Esophagus squamous epithelium (tissue), 5 donors: ENCODE measurements at places on chromosomes 7 and 10.

DNA sequence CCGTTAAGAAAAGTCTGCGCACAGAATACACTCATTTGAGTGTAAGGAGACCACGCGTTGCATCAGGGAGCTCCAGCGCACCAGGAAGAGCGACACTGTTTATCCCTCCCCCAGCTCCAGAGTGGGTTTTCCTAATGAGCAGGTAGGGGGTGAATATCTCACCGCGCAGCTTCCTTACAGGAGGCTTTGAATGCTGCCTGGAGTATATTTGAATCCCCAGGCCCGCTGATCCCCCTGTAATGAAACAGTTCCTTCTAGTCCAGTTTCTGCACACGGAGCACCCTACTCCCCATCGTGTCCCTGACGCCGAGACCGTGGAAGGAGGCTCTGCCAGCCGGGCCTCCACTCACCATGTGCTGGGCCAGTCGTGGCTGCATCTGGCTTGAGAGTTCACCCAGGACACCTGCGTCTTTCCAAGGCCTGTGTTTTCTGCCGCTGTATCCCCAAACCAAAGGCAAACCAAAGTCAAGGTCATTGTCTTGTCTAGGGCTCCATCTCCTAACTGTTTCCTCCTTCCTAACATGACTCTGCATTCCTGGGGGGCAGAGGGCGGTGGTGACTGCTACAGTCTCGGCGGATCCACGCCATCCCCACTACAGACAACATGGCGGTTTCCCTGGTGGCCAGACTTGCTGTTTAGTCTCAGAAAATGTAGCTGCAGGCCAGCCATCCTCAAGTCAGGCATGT is 167.8 kb downstream of the USP6NL start:
- no peaks in the 10 kb centered on the region for H3K36me3 ChIP-seq
- no peaks in the 10 kb centered on the region for H3K27me3 ChIP-seq
- H3K4me3 ChIP-seq = no peak overlapping the region

GRCh38 chr7:25754333-25754732 is 397.7 kb upstream of the NFE2L3 start:
- H3K4me1 ChIP-seq = peaks cover 84% of the 10 kb centered on the region
- H3K27ac ChIP-seq = peak overlapping the region; percentile 59
- no peak for DNase-seq
- H3K4me3 ChIP-seq = no peak overlapping the region
- H3K36me3 ChIP-seq = no peaks in the 10 kb centered on the region

GRCh38 chr10:108434559-108435252 is 1270.2 kb upstream of the SORCS1 start:
- H3K4me3 ChIP-seq = no peak overlapping the region
- no peaks in the 10 kb centered on the region for H3K27me3 ChIP-seq
- H3K27ac ChIP-seq = no peak overlapping the region
- H3K4me1 ChIP-seq = no peaks in the 10 kb centered on the region
- no peaks in the 10 kb centered on the region for H3K36me3 ChIP-seq
- DNase-seq = no peak

DNA sequence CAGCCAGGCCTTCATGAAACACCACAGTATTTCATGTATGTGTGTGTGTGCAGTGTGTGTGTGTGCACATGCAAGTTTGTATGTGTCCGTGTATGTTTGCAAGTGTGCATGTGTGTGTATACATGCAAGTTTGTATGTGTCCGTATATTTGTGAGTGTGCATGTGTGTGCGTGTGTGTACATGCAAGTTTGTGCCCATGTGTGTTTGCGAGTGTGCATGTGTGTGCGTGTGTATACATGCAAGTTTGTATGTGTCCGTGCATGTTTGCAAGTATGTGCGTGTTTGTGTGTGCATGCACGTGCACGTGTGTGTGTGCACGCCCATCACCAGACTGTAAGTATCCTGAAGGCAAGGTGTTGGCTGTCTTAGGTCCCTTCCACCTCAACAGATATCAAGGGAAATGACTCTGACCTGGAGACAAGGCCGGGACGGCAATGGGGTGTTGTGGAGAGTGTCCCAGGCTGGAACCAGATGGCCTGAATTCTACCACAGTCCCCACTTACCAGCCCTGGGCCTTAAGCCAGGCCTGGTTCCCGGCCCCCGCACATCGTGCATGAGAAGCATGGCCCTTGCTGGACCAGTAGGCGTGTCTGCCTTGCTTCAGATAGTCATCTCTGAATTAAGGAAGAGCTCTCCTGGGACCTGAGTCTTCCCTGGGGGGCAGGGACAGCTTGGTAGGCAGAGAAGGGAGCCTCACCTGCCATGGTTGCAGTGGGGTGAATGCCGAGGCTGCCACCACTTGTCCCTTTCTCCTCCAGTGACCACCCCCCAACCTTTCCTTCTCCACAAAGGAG is 140.0 kb downstream of the GRK5 start:
- DNase-seq = no peak
- no peaks in the 10 kb centered on the region for H3K36me3 ChIP-seq
- H3K4me1 ChIP-seq = peaks cover 4% of the 10 kb centered on the region
- H3K4me3 ChIP-seq = no peak overlapping the region
- H3K27me3 ChIP-seq = no peaks in the 10 kb centered on the region

GRCh38 chr7:12233175-12233574 is 22.1 kb downstream of the TMEM106B start:
- H3K27ac ChIP-seq = no peak overlapping the region
- no peaks in the 10 kb centered on the region for H3K36me3 ChIP-seq
- no peak for DNase-seq
- H3K27me3 ChIP-seq = no peaks in the 10 kb centered on the region

GRCh38 chr7:132348341-132348740 is 227.9 kb downstream of the PLXNA4 start:
- peaks cover 7% of the 10 kb centered on the region for H3K4me1 ChIP-seq
- DNase-seq = no peak
- H3K4me3 ChIP-seq = no peak overlapping the region
- no peaks in the 10 kb centered on the region for H3K27me3 ChIP-seq
- H3K36me3 ChIP-seq = no peaks in the 10 kb centered on the region

DNA sequence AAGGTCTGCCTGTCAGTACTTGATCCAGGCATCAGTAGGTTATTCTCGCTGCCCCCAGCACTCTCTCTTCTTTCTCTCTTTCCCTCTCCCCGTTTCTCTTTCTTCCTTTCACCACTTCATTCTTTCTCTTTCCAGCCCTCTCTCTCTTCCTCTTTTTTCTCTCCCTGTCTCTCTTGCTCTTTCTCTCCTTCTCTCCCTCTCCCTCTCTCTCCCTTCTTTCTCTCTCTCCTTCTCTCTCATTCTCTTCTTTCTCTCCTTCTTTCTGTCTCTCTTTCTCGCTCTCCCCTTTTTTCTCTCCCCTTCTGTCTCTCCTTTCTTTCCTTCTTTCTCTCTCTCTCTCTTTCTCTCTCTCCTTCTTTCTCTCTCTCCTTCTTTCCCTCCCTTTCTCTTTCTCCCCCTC is 7.5 kb upstream of the DRGX start:
- H3K27me3 ChIP-seq = peaks cover 2% of the 10 kb centered on the region
- H3K36me3 ChIP-seq = no peaks in the 10 kb centered on the region
- H3K27ac ChIP-seq = no peak overlapping the region
- H3K4me3 ChIP-seq = no peak overlapping the region
- DNase-seq = no peak

- no peak overlapping the region for H3K4me3 ChIP-seq
- no peaks in the 10 kb centered on the region for H3K4me1 ChIP-seq
- H3K36me3 ChIP-seq = no peaks in the 10 kb centered on the region
- DNase-seq = no peak
- H3K27ac ChIP-seq = no peak overlapping the region
- H3K27me3 ChIP-seq = no peaks in the 10 kb centered on the region
These were observed 83.3 kb downstream of the TES start for GRCh38 chr7:116293633-116294032.

- H3K36me3 ChIP-seq = no peaks in the 10 kb centered on the region
- H3K4me3 ChIP-seq = no peak overlapping the region
- DNase-seq = no peak
- H3K4me1 ChIP-seq = peaks cover 36% of the 10 kb centered on the region
These were observed 60.1 kb downstream of the DIP2C start for GRCh38 chr10:629186-629998.
